ENCODE measurements at places on chromosomes 3 and 15.

- no peak for DNase-seq
Observed at GRCh38 chr15:63196842-63197241, 7.4 kb downstream of the RAB8B start.

DNA sequence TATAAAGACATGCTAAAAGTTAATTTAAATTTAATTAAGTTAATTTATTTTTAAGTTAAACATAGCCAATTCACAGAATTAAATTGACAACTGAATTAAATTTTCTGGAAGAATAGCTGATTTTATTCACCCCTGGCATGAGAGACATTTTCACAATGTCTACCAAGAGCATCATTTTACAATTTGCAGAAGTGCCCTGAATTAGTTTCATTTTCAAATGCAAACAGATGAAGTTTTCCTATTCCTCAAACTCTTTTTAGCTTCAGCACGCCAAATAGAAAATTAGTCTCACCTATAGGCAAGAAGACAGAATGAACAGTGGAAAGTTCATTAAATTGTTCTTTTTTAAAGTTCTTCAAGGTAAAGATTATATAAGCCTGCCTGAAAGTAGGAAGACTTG is 259.3 kb downstream of the ZBBX start:
- no peak for DNase-seq

DNA sequence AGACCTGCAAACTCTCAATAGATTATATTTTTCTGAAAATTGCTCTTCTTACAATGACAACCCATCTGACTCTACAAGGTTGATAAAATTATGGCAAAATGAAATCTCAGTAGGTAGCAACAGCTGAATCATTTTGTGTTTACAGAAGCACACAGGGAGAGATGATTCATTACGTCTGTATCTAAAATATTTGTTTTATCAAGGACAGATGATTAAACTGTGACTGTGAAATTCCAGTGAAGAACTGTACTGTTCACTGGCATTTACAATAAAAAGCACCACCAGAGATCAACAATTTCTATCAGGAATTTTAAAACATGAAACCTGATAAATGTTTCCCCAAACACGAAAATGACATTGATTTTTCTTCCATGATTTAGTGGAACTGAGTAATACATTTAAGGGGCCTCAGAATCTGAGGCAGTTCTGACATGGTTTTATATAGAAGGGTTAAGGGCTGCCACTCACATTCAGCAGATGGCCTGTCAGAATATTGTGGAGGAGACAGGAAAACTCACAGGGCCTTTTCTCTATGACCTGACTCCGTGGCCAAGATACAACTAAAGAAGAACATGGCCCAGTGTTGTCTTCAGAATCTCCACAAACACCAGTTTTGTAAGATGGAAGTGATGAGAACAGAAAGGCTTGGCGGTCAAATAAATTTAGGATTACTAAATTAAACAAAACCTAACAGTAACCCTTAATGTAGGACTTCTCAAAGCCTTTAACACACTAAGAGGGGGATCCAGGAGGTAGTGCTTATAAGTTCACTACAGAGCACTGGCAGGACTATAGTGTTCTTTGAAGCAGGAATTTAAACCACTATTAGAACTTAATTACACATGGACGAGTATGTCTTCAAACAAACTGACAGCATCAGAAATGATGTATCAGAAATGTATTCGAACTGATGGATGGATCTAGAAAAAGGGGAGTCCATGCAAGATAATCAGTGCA is 25.9 kb downstream of the RAD18 start:
- DNase-seq: no peak

DNA sequence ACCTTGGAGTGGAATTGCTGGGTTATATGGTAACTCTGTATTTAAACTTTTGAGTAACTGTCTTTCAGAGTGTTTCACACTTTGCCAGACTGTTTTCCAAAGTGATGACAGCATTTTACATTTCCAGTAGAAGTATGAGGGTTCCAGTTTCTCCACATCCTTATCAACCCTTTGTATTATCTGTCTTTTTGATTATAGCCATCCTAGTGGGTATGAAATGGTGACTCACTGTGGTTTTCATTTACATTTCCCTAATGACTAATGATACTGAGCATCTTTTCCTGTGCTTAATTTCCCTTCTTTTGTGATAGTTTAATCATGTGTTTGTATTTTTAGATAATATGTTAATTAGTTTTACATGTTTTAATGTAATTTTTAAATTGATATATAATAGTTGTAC is 138.1 kb upstream of the DAZL start:
- DNase-seq: no peak

GRCh38 chr3:11928381-11928780 is 75.8 kb upstream of the SYN2 start:
- DNase-seq: no peak

DNA sequence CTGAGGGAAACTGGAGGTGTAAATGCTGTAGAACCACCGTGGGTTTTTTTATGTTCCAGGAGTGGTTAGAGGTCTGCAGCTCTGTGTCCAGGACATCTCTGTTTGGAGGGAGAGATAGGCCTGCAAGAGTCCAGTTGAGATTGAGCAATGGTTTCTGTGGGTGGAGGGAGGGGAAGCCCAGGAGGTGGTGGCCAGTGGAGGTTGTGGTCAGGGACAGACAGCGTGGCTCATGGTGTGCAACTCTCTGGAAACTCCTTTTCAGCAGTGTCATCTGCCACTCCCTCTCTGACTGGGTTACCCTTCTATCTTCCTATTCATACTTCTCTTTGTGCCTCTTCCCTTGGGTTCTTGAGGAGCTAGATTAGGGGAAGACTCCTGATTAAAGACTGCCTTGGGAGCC is 9.6 kb downstream of the XCR1 start:
- DNase-seq: no peak

DNA sequence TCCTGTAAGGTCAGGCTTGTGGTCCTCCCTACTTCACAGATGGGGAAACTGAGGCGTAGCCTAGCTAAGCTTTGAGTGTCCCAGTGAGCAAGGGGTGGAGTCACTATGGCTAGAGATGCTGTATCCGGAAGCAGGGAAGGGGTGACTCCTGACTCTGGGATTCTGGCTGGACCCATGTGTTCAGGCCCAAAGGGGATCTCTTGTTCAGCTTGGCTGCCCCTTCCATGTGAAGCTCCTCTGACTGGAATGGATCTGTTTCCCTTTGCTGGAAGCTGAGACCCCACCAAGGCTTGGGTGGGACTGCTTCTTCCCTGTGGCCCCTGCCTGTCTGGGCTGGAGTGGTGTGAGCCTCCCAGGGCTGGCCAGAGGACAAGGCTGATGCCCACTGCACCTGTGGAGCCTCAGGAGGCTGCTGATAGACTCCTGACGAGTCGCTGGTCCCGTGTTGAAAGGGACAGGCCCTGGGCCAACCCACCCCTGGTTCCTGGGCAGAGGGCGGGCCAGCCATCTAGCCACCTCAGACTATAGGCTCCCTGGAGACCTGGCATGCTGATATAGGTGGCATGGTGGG is 1.0 kb downstream of the MAPKAPK3 start:
- DNase-seq: no peak

GRCh38 chr3:124043023-124043422 is 51.1 kb upstream of the ROPN1 start:
- DNase-seq: no peak

GRCh38 chr3:9071936-9072666 is 108.8 kb upstream of the RAD18 start:
- DNase-seq: no peak

DNA sequence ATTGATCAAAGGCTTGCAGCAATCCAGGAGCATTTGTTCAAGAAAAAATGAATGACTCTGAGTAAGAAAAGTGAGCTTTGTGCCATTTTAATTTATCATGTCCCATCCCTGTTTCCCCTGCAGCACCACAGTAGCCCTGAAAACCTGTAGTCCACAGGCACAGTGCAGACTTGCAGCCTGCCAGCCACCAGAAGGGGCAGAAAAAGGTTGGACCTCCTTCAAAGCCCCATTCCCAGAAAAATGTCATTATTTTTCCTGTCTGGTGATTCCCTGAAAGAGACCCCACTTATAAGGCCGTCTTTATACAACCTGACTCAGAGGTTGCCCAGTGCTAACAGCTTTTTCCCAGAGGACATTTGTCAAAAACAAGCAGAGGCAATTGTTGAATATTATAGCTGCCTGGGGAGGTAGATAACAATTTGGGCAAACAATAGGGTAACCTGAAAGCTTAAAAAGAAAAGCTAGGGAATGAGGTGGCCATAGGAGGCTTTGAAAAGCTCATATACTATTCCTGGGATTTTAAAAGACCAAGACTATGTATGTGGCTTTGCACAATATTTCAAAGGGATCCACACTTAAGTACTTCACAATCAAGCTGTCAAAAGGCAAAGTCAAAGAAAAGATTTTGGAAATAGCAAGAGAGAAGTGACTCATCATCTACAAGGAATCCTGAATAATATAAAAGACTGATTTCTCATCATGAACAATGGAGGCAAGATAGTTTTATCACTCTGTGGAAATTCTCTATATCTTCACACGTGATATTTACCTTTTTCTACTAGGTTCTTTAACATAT is 136.8 kb upstream of the PLXNA1 start:
- DNase-seq: no peak

DNA sequence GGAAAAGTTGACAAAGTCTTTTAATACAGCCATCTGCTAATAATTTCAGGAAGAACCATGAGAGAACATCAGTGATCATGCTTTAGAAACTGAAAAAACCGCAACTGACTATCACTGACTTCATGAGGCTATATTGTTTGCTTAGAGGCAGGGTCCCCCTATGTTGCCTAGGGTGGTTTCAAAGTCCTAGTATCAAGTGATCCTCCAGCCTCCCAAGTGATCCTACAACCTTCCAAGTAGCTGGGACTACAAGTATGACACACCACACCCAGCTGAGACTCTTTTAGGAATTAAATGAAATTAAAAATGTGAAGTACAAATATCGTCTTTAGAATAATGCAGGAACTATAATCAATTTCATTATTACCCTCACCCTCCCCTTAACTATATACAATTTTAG is 58.3 kb upstream of the CSPG5 start:
- no peak for DNase-seq

DNA sequence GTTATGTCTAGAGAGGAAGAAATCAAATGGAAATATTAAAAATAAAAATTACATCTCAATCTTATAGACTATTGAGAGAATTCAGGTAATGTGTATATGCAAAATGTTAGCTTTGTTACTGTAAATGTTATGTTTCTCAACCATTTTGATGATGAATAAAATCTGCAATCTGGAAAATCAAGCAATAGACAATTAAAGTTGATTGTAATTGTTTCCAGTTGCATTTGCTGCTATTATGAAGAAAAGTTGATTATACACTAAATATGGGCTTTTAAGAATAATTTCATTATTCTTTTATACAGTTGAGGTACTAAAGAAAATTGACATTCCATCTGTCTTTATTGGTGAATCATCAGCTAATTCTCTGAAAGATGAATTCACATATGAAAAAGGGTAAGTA is 68.9 kb downstream of the PFN2 start:
- no peak for DNase-seq

GRCh38 chr15:71272932-71273331 is 157.7 kb downstream of the THSD4 start:
- no peak for DNase-seq

- no peak for DNase-seq
Observed at GRCh38 chr3:106033654-106034053, 164.8 kb upstream of the CBLB start.

DNA sequence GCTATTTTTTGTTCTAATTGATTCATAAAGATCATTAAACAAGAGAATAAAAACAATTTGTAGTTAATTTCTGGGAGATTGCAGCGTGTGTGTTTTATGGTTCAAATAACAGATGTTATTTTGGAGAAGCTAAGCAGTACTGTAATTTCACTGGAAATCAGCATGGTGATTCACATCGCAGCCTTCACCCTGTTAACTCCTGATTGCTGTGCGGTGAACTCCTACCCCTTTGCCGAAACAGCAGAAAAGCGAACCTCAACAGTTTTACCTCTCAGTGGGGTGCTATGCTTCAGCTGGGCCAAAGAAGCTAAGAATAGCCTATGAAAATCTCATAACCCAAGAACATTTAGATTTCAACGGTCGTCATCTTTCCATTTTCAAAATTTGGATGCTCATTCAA is 441.5 kb upstream of the RARB start:
- no peak for DNase-seq

DNA sequence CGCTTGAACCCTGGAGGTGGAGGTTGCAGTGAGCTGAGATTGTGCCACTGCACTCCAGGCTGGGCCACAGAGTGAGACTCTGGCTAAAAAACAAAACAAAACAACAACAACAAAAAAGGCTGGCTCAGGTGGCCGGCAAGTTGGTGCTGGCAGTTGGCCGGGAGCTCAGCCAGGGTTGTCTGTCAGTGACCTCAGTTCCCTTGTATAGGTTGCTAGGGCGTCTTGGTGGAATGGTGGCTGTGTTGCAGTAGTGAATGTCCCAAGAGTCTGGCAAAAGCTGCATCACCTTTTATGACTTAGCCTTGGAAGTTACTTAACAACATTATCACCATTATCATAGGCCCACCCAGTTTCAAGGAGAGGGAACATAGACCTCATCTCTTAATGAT is 40.6 kb downstream of the ASB7 start:
- DNase-seq: no peak

GRCh38 chr3:29871087-29871486 is 590.2 kb downstream of the RBMS3 start:
- no peak for DNase-seq

- no peak for DNase-seq
Observed at GRCh38 chr3:107208100-107208499, 169.1 kb upstream of the CCDC54 start.

GRCh38 chr15:62902821-62903220 is 139.7 kb upstream of the TPM1 start:
- DNase-seq: no peak

DNA sequence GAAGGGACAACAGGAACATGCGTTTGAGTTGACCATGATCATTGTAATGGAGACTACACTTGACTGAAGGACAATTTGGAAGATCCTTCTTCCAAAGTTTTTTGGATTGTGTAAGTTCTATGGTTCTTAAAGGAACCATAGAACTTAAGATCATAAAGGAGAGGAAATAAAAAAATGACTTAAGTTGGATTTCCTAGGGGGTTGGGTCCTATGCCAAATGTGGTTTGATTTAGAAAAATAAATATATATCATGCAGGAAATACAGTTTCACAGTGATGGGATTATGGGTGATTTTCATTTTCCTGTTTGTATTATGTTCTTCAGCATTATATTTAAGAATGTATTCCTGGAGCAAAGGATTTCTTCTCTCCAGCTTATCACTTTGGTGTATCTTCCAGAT is 305.5 kb upstream of the DPH6 start:
- DNase-seq: no peak

DNA sequence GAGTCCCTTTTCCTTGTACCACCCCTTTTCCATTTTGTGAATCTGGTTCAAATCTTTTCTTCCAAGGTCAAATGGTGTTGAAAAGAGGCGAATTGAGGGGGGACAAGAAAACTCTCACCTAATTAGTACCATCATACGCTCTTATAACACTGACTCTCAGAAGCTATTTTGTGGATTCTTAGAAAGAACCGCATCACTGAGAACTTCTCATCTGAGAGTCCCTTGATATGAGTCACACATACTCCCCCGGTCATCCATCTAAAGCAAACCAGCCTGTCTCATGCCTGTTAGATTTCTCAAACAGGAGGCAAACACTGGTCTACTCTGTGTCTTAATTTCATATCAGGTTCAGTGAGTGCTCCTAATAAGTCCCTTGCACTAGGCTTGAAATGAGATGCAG is 76.5 kb upstream of the SPRED1 start:
- DNase-seq: no peak

All from stimulated activated naive CD4-positive, alpha-beta T cell treated with Interleukin-2 at 50 U/mL for 16 hours (primary cell).